DMS79 (cell line): ENCODE measurements at places on chromosomes 1 and 21.

DNA sequence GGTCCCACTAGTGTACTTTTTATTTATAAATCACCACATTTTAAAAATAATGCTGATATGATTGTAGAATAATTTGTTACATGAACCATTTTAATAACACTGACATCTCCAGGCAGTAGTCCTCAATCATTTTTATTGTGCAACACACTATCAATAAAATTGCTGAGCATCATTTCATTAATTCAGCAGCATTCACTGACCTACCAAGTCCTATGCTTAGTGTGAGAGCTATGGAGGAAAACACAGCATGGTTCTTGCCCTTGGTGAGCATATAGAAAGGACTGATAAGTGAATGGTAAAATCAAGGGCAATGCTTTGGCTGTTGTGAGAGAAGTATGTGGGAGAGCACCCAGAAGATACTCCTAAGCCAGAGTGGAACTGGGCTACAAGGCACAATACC is 119.7 kb downstream of the KCNT2 start:
- DNase-seq = no peak

DNA sequence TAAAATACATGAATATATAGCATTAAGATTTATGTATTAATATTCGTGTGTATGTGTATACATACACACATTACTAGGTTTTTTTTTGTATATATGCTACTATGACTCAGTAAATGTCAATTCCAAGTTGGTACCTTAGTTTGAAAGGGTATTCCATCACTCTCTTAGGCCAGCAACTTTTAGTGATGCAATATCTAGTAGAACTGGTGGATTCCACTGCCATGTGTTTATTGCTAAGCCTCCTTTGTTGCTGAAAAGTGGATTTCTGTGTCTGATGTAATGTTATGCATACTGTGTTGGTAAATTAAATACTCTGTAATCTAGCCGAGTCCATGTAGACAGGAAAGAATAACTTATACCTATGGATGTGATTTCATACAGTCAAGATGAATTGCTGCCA is 16.9 kb upstream of the COL11A1 start:
- DNase-seq = no peak

DNA sequence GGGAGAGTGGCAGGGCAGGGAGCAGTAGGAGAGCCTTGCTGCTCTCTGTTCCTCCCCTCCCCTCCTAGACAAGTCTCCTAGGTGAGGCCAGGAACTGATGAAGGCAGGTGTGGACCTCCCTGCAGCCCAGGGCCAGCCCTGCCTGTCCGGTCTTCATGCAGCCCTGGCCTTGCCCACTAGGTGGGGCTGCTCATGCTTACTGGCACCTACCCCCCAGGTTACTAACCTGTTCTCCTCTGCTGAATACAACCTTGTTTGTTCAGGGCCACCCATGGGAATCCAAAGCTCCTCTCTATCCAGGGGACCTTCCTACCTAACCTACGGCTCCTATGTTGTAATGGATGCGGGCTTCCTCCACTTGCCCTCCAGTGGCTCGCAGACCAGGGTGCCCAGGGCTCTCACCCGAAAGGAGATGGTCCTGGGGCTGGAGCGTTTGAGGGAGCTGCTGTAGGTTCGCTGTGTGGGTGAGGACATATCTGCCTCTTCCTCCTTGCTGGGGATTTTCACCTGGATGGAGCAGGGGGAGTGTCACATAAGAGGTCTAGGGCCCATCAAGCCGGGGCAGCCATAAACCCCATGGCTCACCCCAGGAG is 7.9 kb upstream of the TNNT2 start:
- no peak for DNase-seq

DNA sequence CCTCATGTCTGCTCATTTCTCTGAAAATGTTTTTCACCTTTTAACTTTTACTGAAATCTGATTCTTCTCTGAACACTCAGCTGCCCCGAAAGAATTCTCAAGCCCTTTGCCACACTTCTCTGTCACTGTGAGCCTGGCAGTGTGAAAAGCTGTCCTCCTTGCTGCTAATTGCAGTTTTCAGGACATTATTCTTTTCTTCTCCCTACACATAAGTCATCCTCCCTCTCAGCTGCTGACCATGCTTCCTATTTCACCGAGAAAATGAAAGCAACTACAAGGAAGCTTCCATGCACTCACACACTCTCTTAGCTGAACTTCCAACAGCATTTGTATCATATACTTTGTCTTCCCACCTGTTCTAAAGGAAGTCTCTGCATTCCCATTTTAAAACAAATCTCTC is 15.8 kb downstream of the OLFM3 start:
- DNase-seq = no peak

DNA sequence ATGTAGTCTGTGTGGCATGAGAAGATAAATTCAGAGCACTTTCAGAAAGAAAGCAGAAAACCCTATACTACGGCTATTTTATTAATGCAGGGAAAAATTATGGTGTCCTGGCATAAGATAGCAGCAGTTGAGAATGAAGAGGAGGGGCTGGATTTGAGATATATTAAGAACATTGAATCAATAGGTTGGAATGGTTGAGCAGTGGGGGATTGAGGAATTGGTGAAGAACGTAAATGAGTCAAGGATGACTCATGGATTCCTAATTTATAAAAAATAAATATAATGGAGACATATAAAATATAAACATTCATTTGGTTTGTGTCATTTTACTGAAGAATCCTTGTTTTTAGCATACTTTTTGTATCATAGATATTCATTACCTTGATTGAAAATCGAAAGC is 234.3 kb upstream of the ADAMTS5 start:
- no peak for DNase-seq
